ENCODE measurements at places on chromosomes 7 and 10. TPM values are rescaled to one million over a fixed set of nuclear protein-coding genes. Genes with fewer than 3 reads are reported as not detected.

FAM13C gene
- total RNA-seq: 57.9 TPM

ST8SIA6 gene
- total RNA-seq: 1.7 TPM

TMEM229A gene
- 0.26 TPM for total RNA-seq

MMD2 gene
- not detected for total RNA-seq

IKZF1 gene
- 3.1 TPM for total RNA-seq

PRSS1 gene
- total RNA-seq: 0.82 TPM

UNCX gene
- total RNA-seq: not detected

HOXA3 gene
- total RNA-seq: 0.13 TPM

CYP26C1 gene
- 0.31 TPM for total RNA-seq

RGS10 gene
- 20.0 TPM for total RNA-seq

EPHA1 gene
- total RNA-seq: 7.1 TPM

ABCC2 gene
- 1.9 TPM for total RNA-seq

SUN3 gene
- total RNA-seq: not detected

ANKRD61 gene
- total RNA-seq: not detected

TUBB8 gene
- total RNA-seq: 0.69 TPM

DDC gene
- total RNA-seq: not detected

DIP2C gene
- total RNA-seq: 13.1 TPM

GPR146 gene
- total RNA-seq: 8.1 TPM

HACD1 gene
- 17.9 TPM for total RNA-seq

KLF14 gene
- not detected for total RNA-seq

CSTF2T gene
- total RNA-seq: 36.3 TPM

RHOBTB1 gene
- total RNA-seq: 20.3 TPM

DPP6 gene
- 1.4 TPM for total RNA-seq

ASZ1 gene
- not detected for total RNA-seq

C10orf62 gene
- not detected for total RNA-seq

CUL2 gene
- 43.4 TPM for total RNA-seq

AEBP1 gene
- total RNA-seq: 22.2 TPM

TUBAL3 gene
- total RNA-seq: not detected

HELLS gene
- 58.8 TPM for total RNA-seq

PNPLA8 gene
- total RNA-seq: 15.6 TPM

CALD1 gene
- total RNA-seq: 230 TPM

CYP26A1 gene
- total RNA-seq: 0.64 TPM

OR2A12 gene
- not detected for total RNA-seq

KCNMA1 gene
- 5.1 TPM for total RNA-seq

NRP1 gene
- total RNA-seq: 486 TPM

OR9A2 gene
- not detected for total RNA-seq

Measured in endothelial cell (in vitro differentiated cells).